ENCODE measurements at places on chromosomes 6 and 20.

DNA sequence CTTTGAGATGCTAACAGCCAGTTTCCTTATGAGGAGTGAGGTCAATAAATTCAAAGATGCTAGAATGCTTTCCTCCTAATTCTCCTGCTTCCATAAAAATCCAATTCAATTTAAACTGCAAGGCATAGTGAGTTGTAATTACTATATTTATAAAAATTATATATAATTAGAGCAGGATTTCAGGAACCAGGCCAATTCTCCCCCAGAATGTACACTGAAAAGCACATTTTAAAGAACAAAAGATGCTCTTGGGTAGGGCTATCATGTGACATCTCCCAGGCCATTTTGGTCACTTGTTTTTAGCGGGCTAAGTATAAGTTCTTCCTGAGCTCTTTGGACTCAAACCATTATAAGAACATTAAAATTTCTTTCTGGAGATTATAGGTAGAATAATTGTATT lies 195.7 kb upstream of the KCNG1 start:
- DNase-seq: no peak

- DNase-seq: no peak
These were observed 413.7 kb downstream of the QKI start for GRCh38 chr6:163828038-163828795.

GRCh38 chr6:26375270-26375669 lies 7.6 kb upstream of the BTN2A2 start:
- DNase-seq: no peak

- DNase-seq: no peak
These were observed 38.5 kb downstream of the DLGAP4 start for GRCh38 chr20:36344517-36345132.

DNA sequence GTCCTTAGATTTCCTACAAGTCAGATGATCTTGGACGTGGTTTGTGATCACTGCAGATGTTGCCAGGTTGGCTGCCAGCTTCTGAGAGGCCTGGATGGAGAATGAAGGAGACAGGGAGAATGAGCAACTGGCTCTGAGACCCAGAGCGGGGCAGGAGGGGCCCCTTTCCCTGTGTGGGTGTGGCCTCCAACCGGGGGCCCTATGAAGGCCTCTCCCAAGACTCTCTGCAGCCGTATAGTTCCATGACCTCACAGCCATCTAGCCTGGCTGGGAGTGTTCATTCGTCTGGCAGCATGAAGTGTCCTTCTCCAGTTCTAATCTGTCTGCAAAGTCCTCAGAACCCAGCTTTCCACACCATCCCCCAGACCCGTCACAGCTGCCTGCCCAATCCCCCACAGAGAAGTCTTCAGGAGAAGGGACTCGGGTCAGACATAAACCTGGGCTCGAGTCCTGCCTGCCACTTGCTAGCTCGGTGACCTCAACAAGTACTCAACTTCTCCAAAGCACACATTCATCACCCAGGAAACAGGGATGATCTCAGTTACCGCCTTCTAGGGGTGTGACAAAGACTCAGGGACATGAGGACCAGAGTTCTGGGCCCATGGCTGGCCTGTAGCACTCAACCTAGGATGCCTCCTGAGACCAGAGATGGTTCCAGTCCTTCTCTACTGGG lies 122.6 kb downstream of the EDN3 start:
- no peak for DNase-seq

GRCh38 chr20:41002842-41003142 lies 25.8 kb upstream of the TOP1 start:
- DNase-seq: no peak

- no peak for DNase-seq
These were observed 5.5 kb upstream of the UTRN start for GRCh38 chr6:144279484-144280150.

DNA sequence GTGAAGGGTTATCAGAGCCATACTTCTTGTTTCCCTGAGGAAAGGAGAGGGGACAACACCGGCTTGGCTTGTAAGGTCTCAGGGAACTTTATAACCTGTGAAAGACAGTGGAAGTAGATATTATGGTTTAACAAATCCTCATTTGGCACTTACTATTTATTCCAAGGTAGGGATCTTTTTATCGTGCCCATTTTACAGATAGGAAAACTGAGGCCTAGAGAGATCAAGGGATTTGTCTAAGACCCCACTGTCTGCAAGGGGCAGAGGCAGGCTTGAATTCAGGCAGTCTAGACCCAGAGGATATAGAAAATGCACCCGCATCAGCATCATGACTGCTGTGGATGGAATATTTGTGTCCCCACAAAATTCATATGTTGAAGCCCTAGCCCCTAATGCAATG lies 118.4 kb upstream of the CST7 start:
- no peak for DNase-seq

DNA sequence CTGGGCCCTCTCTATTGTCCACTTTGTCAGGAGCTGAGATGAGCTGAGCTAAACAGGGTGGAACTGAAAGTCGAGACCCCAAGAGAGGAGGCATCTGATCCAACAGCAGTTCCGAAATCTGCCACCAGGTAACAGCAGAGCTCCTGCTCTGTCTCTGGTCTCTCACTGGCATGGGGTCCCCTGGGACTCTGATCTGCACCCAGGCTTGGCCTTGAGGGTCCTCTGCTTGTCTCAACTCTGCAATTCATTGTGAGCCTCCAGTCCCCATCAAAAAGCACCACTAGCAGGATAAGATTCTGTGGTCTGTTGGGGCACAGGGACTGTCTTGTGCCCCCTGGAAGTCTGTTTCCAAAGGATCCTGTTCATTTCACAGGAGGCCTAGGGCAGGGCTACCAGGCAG lies 62.5 kb upstream of the TOP1 start:
- DNase-seq: no peak

GRCh38 chr6:73030791-73031782 lies 194.2 kb downstream of the KHDC1L start:
- no peak for DNase-seq

DNA sequence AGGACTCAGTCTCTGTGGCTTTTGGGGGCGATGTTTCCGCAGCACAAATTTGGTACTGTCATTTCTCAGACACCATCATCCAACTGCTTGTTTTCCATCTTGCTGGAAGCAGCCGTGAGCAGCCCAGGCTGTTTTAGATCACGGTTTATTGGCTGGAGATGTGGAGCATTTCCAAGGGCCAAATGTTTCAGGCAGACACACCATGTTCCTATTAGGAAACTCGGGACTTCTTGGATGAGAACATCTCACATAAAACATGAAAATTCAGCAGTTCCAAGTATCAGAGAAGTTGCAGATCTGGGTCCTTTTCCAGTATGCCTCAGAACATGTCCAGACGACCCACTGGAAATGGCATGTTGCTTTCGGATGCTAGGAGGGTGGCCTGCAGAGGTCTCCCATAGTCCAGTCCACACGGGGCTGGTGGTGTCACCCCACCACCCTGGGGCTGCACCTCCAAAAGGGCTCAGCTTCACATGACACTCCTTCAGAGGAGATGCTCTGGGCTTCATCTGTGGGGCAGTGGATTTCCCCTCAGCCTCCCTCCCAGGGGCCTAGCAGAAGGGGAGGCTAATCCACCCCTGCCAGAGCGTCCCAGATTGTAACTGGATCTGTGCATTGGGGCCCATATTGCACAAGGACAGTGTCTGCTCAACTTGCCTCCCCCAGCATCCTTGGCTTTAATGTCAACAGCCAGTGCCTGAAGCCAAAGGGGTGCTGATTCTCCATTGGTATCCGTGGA lies 176.3 kb downstream of the SCP2D1 start:
- no peak for DNase-seq

DNA sequence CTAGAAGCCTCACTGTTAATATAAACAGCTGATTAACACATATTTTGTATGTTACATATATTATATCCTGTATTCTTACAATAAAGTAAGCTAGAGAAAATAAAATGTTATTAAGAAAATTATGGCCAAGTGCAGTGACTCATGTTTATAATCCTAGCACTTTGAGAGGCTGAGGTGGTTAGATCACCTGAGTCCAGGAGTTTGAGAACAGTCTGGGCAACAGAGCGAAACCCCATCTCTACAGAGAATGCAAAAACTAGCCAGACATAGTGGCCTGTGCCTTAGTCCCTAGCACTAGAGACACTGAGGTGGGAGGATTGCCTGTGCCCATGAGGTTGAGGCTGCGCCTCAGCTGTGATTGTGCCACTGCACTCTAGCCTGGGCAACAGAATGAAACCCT lies 81.9 kb downstream of the NCOA3 start:
- DNase-seq: no peak

DNA sequence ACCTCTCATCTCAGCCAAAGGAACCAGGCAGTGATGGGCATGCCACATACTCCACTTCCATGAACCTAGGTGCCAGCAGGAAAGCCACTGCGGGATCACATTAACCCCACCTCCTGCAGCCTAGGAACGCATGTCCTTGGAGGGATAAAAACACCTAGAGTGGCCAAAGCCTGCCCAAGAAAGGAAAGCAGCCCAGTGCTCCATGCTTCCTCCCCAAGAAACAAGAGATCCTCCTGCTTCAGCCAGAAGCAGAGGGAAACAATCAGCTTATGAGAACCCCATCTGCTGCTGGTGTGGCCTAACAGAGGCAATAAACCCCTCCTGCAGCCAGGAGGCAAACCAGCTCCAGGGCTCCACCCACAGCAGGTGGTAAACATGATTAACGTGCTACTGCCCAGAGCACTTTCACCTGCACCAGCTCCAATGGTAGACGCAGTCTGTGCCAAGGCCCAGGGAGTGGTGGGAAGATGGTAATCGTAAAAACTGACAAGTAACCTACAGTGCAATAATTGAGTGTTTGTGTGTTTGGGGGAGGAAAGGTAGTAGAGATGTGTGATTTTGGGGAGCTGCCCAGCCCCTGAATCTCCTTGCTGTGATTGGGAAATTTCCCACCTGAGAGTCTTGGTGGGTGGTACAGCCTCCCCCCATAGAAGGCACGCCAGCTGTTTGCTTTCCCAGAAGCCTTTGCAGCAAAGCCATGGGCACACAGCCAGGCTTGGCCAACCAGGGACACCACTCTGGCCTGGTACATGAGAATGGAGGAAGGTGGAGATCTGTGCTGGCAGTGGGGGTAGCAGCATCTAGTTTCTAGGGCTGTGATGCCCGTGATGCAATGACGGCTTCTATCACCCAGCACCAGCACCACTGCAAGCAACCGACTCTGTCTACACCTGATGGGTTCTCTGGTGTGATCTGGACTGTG lies 50.6 kb upstream of the TBC1D7 start:
- no peak for DNase-seq

GRCh38 chr6:32047855-32048766 lies 9.9 kb downstream of the CYP21A2 start:
- peak; percentile 57 for DNase-seq

GRCh38 chr6:14144678-14145113 lies 27.1 kb downstream of the CD83 start:
- DNase-seq: peak; percentile 62

- DNase-seq: no peak
These were observed 1.3 kb upstream of the SDCBP2 start for GRCh38 chr20:1330075-1330830.

GRCh38 chr6:70254784-70255183 lies 48.1 kb downstream of the COL9A1 start:
- DNase-seq: no peak

DNA sequence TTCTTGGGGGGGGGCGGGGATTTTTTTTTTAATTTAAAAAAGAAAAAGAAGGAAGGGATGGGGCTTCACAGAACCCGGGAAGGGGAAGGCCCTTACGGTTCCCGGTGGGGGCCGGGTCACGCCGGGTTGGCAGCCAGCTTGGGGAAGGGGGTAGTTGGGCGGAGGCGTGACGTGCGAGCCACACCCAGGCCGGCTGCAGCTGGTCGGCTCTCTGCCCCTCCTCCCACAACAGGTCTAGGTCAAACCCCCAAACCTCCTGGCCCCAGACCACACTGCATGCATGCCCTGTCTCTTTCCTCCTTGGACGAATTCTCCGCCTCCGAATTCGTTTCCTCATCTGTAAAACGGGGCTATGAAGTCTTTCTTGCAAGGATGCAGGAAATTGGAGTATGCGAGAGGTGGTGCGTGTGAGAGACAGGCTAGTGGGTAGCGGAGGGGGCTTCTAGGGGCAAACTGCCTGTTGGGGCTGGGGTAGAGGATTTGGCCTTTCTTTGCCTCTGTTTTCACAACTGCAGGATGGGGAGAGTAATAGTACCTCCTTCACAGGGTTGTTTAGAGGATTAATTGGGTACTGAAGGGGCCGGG lies 828 bp downstream of the HCK start:
- DNase-seq: no peak

DNA sequence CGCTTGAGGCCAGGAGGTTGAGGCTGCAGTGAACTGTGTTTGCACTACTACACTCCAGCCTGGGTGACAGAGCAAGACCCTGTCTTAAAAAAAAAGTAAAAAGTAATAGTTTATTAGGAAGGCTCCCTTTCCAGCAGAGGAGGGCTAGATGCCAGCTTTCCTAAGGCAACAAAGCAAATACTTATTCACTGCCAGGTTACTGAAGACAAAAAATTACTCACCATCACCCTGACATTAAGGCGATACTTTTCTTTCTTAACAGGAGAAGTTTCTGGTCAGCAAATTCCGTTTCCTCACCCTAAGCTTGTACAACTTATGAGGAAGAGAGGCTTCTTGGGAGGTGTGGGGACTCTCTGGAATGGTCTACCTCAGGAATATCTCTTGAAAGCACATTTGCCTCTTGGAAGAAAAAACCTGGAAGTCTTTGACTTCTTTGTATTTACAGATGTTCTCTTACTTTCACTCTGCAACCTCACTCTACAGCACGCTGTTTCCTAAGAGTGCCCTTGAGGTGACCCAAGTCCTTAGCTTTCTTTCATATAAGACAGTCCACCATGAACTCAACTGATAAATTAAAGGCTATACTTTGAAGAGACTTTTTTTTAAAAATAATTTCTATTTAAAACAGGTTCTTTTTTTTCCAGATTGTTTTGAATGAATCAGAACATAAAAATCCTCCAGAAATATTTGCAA lies 52.9 kb upstream of the TRAF3IP2 start:
- no peak for DNase-seq

GRCh38 chr20:19888269-19888671 lies 128.9 kb upstream of the NAA20 start:
- DNase-seq: no peak

GRCh38 chr20:25309395-25310267 lies 61.7 kb downstream of the PYGB start:
- no peak for DNase-seq

Measured in activated CD8-positive, alpha-beta memory T cell treated with anti-CD3 and anti-CD28 coated beads for 1 hour (primary cell).